ENCODE measurements at places on chromosomes 6 and 20.
A peak's percentile ranks its signal among the peaks of the same experiment; 100 is the strongest.

- DNase-seq = peak; percentile 75
These were observed 13.2 kb downstream of the SS18L1 start for GRCh38 chr20:62156592-62157386.

- no peak for DNase-seq
These were observed 89.8 kb downstream of the EYA2 start for GRCh38 chr20:46984405-46984804.

DNA sequence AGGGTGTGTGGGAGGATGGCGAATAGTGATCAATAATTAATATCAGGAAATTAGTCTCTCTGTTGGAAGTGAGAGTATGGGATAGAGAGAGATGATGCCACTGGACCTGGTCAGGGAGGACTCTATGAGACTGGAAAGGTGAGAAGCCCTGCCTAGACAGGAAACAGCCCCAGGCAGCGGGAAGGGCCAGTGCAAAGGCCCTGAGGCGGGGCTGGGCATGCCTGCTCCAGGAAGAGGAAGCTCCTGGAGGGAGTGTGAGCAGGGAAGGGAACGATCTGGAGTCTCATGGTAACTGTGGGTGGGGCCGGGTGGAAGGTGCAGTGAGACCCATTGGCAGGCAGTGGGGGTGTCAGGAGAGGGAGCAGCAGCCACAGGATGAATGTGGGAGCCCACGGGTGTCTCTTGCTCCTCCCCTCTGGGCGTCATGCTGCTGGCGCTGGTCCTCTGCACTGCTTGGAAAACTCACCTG lies 1.8 kb upstream of the CST3 start:
- no peak for DNase-seq

GRCh38 chr6:29641430-29642148 lies 8.6 kb upstream of the GABBR1 start:
- no peak for DNase-seq

GRCh38 chr20:19967445-19967844 lies 49.7 kb upstream of the NAA20 start:
- DNase-seq = no peak

GRCh38 chr6:37141281-37142049 lies 28.5 kb upstream of the PIM1 start:
- DNase-seq = no peak

DNA sequence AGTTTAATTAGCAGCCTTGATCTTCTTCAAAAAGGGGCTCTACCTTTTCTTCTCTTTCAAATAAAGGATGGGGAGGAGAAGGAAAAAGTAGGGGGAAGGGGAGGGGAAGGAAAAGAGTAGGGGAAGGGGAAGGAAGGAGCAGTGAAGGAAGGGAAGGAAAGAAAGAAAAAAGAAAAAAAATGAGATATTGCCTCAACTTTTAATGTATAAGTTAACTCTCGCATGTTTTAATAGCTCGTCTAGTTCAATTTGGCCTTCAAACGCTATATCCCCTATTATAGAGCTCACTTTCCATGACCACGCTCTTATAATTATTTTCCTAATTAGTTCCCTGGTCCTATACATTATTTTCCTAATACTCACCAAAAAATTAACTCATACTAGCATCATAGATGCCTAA lies 11.9 kb upstream of the RIPOR2 start:
- no peak for DNase-seq

GRCh38 chr6:35962779-35963560 lies 42.1 kb upstream of the SRPK1 start:
- no peak for DNase-seq

GRCh38 chr6:3768502-3768901 lies 17.0 kb upstream of the PXDC1 start:
- DNase-seq = no peak

- DNase-seq = no peak
These were observed 323.1 kb downstream of the CDH26 start for GRCh38 chr20:60281295-60281694.

- DNase-seq = no peak
These were observed 2.5 kb upstream of the CPNE5 start for GRCh38 chr6:36841756-36842155.

DNA sequence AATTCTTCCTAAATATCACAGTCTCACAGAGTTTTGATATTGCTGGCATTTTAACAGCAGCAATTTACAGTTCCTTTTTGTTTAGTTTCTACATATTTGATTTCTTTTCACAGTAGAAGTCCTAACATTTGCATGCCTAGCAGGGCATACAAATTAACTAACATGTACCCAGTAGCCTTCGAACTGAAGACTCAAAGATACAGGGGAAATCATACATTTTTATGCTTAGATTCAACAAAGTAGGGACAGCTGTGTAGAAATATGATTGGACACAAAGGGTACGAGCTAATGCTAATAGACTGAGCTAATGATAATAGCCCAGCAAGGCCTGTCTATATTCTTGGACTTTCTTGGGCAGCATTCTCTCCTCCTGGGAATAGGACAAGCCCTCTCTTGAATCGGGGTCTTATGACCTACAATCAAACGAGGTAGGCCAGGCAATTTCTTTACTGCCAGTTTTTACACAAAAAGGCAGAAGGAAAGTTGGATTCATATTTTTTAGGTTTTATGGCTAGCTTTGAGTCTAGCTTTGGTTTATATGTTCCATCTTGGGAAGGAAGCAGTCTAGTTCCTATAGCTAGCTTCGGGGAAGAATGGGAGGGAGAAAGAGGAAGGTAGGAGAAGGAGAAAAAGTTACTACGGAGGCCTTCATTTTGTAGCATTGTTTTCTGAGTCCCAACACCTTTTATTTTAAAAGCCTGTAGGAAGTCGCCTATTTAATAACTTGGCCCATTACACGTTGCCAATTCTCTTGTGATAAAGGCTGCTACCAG lies 115.8 kb downstream of the HFE start:
- DNase-seq = no peak

- DNase-seq = no peak
These were observed 391 bp upstream of the B3GAT2 start for GRCh38 chr6:70957284-70957617.

GRCh38 chr20:59747671-59748515 lies 143.6 kb downstream of the PHACTR3 start:
- DNase-seq = no peak

- DNase-seq = no peak
These were observed 11.3 kb downstream of the TXNDC5 start for GRCh38 chr6:7899101-7899888.

GRCh38 chr6:136716917-136717715 lies 75.2 kb downstream of the MAP3K5 start:
- DNase-seq = no peak

DNA sequence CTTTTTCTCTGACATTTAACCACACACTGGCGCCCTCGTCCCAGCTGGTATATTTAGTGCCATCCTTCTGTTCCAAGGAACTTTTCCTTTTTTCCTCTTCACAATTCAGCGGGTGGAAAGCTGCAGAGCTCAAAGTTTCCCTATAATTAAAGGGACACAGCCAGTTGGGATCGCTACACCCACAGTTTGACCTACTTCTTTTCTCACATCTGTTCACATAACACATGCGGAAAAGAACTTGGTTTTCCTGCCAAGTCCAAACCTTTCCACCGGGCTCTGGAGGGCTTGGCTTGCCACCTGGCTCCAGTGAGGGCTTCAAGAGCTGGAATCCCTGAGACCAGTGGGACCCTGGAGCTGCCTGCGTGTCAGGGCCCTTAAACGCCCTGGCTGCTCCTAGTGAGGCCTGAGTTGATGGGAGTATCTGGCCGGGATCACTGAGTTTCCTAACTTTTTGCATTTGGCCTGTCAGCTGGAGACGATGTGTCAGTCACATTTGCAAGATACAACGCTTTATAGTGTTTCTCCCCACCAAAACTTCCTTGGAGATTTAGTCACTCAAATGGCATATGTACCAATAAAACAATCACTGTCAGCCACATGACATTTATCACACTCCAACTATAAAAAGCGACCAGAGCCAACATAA lies 176.0 kb downstream of the SASH1 start:
- DNase-seq = no peak

DNA sequence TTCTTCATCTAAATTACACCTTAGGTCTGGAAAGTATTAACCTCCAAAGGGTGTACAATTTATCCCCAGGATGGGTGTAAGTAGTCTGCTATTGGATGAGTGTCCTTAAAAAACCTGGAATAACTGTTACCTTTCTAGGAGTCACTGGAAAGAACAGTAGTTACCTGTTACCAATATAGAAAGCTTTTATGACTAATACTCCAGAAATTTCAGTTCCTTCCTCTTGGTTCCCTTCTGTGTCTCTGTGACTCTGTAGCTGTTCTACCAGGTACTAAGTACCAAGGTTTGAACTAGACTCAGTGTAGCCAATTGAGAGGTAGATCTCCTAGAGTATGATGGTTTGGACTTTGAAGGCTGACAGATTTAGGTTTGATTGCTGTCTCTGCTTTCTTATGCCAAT lies 47.0 kb upstream of the TBX18 start:
- DNase-seq = no peak

DNA sequence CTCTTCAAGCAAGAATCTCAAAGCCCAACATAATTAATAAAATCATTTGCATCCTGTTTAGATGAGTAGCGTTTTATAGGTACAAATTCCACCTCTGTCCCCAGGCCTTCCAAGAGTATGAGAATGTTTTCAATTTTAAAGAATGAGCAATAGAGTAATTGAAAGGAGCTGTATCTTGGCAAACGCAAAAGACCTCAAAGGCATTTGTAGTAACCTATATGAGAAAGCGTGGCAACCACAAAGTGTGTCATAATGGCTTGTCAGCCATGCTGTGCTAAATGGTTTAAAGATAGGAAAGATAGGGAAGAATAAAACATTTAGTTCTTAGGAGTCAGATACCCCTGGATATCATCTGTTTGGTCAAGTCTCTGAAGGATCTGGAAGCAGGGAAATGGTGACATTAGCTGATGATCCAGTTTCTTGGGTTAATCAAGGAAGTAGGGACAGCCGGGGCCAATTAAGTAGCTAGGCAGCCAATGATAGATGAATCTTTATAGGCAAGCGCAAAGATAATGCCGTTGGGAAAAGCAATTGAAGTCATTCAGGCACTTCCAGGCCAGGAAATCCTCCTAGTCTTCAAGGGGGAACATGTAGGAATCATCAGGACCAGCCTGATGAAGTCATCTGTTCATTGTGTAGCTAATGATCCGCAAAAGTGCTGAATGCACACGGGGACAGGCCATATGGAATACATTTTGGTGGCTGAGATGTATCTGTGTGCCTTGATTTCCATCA lies 71.5 kb upstream of the ISM1 start:
- DNase-seq = no peak

GRCh38 chr20:36066777-36067176 lies 87.8 kb upstream of the EPB41L1 start:
- DNase-seq = no peak

- no peak for DNase-seq
These were observed 1.2 kb upstream of the SRC start for GRCh38 chr20:37344506-37345338.

GRCh38 chr6:113011389-113011788 lies 664.3 kb downstream of the RFPL4B start:
- DNase-seq = no peak

- no peak for DNase-seq
These were observed 31.0 kb downstream of the POM121L2 start for GRCh38 chr6:27281105-27281539.

- DNase-seq = no peak
These were observed 660.2 kb downstream of the HTR1B start for GRCh38 chr6:76803038-76803580.

- no peak for DNase-seq
These were observed 22.0 kb upstream of the ZNF133 start for GRCh38 chr20:18266282-18266681.

GRCh38 chr20:9141070-9141469 lies 72.2 kb downstream of the PLCB4 start:
- DNase-seq = no peak

DNA sequence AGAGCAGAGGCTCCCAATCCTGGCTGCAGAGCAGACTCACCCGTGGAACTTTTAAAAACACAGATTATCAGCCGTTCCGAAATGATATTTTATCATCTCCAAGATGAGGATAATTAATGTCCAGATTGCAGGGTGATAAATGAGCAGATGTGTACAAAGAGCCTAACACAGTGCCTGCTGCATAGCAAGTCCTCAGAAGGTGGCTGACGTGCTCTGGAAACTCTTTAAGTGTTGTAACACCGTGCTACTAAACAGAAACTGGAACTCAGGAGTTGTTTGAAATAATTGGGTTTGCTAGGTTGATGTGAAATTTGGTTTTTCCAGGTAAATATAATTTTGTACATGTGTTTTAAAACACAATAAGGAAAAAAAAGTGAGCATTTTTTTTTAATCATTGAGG lies 118.0 kb downstream of the ARMC2 start:
- DNase-seq = no peak

DNA sequence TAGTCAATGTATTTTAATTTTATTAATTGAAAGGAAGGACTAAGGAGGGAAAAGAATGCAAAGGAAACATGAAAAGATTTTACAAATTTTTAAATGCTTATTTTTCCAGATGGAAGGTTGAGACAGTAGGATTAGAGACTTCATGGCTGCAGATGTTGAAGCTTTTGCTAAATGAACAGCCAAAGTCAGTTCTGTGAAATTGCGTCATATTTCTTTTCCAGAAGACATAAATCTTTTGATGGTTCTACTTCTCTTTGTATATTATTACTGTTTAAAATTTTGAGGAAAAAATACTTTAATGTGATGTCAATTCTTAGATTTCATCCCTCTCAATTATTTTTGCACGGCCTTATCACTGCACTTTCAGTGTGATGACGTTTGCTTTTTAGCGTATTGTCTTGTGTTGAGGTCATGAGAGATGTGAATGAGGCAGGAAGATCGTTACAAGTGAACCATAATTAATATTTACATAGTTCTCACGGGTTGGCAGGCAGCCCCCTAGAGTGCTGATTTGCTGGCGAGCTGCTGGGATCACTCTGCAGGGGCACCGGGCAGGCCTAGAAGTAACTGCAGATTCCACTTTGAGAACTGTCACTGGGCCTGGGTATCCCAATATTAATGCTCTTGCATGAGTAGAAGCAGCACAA lies 158.1 kb downstream of the TBXT start:
- DNase-seq = no peak

- DNase-seq = no peak
These were observed 77.8 kb downstream of the SYCP2L start for GRCh38 chr6:10964684-10965083.

DNA sequence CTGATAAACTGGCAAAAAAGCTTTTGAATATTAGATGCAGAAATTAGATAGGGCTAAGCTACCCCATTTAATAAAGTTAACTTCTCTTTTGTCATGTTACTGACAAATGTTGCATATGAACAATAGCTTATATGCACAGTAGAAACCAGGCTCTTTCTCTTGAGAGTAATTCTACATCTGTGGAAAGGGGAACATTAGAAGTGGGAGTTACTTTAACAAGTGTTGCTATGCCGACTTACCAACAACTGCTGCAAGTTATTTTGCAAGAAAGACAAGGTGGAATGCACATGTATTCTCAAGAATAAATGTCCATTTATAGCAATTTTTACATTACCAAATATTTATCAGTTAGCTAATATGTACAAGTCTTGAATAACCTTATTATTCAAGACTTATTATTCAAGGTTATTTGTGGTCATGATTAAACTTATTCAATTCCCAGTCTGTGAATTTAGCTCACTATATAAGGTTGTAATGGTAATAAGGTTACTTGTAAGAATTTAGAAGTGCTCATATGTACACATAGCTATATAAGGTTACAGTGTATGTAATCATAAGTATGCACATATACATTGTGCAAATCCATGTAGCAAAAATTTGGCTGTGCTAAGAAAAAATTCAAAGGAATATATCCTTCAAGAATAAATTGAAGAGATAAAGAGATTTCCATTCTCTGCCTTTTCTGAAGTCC lies 38.3 kb downstream of the ADGRG6 start:
- no peak for DNase-seq

Measured in immature natural killer cell (primary cell).